ENCODE measurements at places on chromosomes 2 and 18.

DNA sequence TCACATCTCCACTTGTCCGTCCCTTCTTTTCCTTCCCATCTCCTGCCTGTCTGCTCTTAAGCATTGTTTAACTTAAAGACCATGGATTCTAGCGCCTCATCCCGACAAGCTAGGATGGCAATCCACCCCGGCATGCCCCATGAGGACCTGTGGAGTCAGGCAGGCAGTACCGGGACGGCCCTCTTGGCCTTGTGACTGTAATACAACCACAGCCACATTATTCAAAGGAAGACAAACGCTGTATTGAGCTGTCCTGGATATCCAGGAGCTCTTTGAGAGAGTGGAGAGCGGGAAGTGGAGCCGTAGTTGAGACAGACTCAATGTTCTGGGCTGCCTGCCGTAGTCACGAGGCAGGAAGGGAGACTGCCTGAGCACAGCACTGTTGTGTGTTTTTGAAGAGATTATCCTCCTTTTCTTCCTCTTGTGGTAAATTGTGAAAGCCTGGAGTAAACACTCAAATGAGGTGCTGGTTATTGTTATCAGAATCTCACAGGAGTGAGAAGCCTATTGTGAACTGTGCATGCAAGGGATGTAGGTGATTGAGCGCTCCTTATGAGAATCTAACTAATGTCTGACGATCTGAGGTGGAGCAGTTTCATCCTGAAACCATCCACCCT is 929.8 kb upstream of the CNTNAP5 start:
- DNase-seq = no peak

DNA sequence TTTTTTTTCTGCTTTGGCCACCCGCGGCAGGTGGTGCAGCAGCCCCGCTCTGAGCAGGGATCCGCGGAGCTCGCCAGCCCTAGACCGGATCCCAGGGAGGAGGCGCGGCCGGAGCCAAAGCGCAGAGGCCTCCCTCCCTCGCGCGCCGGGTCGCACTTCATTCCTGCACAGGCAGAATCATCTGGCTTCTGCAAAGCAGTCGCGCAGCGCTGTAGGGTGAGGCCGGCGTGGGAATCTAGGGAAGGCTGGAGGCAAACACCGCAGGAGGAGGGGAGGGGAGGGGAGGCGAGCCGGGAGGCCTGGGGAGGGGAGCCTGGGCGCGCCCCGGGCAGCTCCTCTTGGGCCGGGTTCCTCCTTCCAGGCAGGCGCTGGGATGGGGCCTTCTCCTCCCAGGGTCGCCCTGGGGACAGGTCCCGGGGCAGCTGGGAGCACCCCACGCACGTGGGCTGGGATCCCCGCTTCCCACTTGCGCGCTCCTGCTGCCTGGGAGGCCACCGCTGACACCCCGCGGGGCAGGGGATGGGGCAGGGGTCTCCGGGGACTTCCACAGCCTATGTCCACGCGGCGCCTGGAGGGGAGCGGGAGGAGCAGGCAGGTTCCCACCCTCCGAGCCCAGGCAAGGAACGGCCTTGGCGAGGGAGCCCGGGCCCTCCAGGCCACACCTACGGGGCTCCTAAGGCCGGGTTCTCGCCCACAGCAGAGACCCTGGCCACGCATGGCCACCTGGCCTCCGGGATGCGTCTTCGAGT is 45.0 kb downstream of the MBP start:
- DNase-seq = no peak

- no peak for DNase-seq
Measured at GRCh38 chr2:113692698-113693428, 63.6 kb downstream of the SLC35F5 start.

DNA sequence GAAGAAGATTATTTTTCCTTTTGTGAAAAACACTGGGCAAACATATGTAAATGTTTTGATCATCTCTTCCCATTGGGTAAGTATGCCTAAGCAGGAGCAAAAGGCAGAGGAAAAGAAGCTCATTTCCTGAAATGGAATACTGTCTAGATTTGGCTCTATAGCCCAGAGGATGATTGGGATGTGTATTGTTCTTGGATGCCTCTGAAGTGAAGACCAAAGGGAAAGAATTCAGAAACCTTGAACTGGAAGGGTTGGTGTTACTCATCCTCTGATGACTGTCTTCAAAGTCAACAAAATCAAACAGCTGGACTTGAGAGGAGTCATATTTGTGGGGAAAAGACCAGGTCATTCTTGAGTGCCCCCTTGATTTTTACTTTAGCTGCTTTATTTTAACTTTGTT is 112.6 kb upstream of the NT5C1B start:
- peak; percentile 3 for DNase-seq

- DNase-seq = no peak
Measured at GRCh38 chr2:147684903-147685302, 159.9 kb upstream of the ACVR2A start.

DNA sequence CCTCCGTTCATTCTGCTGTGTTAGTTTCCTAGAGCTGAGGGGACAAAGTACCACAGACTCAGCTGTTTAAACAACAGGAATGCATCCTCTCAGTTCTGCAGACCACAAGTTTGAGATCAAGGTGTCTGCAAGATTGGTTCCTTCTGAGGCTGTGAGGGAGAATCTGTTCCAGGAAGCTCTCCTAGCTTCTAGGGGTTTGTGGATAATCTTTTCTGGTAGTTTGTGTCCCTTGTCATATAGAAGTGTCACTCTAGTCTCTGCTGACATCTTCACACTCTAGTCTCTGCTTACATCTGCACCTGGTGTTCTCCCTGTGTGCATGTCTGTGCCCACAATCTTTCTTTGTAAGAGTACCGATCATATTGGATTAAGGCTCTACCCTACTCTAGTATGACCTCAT is 581.8 kb downstream of the RNF144A start:
- no peak for DNase-seq

GRCh38 chr18:44824884-44825283 is 144.2 kb downstream of the SETBP1 start:
- DNase-seq = no peak

GRCh38 chr2:134462791-134463698 is 209.2 kb downstream of the MGAT5 start:
- DNase-seq = no peak

GRCh38 chr2:64845273-64845905 is 143.8 kb upstream of the SLC1A4 start:
- DNase-seq = no peak

- DNase-seq = no peak
Measured at GRCh38 chr2:167875529-167875928, 371.9 kb downstream of the STK39 start.

DNA sequence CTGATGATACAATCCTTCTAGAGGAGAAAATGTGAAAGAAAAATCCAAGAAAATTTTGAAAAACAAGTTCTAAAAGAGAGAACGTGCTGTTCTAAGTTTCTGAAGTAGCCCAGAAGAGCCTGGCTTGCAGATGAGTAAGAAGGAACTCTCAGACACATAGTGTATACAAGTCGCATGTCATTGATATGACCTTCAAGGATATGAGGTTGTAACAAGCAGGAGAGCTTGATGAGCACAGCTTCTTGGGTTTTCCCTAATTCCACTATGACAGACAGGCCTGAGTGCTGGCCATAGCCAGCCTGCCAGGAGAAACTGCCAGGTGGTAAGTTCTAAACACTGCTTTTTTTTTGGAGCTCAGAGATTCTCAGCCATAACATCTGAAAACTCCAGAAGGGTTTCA is 235.7 kb upstream of the SIX2 start:
- DNase-seq = no peak

DNA sequence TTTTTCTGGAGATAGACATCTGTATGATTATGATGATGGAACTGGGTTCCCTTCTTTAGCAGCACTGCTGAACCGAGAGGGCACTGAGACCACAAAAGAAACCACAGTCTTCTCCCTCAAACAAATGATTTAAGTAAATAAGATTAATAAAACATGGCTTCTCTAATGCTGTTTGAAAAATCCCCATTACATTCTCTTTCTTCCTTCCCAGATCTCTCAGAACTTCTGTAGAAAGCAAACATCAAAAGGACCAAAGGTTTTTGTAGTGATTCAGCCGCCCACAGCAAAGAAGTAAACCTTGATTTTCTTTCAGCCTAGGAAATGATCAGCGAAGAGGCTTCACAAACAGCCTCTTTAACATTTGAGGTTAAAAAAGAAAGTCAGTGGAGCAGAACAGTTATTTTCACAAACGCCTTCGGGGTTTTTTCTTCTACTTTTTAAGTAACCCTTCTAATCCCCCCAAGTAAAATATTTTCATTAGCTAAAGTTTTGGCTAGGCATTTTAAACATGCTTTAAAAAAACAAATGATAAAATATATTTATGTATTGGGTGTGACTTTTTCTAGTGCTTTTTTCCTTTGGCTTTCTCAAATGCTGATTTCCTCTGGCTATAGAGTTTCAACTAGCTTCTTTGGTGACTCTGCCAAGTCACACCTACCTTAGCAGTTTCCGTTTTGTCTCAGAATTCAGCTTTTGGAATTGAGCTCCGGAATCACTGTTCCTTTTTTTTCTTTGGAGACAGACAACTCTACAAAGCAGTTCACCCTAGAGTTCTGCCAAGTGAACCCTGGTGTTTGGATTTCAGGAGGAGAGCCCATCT is 89.6 kb downstream of the UPP2 start:
- no peak for DNase-seq

DNA sequence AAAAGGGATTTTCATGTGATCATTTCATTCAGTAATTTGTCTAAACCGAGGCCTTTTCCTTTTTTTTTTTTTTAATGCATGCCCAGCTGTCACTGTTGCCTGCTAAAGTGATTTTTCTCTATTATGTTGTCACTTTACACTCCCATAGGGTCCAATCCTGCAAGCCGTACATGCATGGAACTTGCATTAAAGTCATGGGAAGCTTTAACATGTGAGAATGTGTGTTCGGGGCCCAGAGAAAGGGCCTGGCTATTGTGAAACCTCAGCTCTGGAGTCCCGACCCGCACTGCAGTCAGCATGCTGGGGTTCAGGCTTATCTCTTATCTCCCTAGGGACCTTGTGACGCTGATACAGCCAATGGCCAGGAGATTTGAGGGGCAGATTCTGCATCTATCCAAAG is 474.6 kb downstream of the SLC4A3 start:
- DNase-seq = no peak

- DNase-seq = no peak
Measured at GRCh38 chr2:193382583-193382982, 1187.8 kb upstream of the TMEFF2 start.

DNA sequence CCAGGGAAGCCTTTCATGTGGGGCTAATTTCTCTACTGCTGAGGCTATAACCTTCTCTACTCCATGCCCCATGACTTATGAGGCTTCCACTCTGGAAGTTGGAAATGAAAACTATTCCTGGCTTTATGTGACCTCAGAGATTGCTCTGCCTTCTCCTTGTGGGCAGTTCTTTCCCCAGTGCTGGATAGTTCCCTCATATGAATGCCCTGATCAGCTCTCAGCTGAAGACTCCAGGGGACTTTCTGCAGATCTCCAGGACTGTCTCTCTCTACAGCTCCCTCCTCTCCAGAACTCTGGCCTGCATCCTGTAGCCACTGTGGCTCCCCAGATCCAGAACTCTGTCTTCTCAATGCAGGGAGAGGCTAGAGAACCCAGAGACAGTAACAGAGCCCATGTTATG is 235.1 kb downstream of the SEPTIN10 start:
- DNase-seq = no peak

- DNase-seq = no peak
Measured at GRCh38 chr2:173264603-173265366, 89.9 kb upstream of the CDCA7 start.

GRCh38 chr2:213129311-213129710 is 22.1 kb downstream of the IKZF2 start:
- no peak for DNase-seq

GRCh38 chr2:136000502-136000901 is 15.1 kb upstream of the DARS1 start:
- DNase-seq = no peak

GRCh38 chr2:43718530-43719124 is 42.4 kb upstream of the C1GALT1C1L start:
- DNase-seq = no peak

DNA sequence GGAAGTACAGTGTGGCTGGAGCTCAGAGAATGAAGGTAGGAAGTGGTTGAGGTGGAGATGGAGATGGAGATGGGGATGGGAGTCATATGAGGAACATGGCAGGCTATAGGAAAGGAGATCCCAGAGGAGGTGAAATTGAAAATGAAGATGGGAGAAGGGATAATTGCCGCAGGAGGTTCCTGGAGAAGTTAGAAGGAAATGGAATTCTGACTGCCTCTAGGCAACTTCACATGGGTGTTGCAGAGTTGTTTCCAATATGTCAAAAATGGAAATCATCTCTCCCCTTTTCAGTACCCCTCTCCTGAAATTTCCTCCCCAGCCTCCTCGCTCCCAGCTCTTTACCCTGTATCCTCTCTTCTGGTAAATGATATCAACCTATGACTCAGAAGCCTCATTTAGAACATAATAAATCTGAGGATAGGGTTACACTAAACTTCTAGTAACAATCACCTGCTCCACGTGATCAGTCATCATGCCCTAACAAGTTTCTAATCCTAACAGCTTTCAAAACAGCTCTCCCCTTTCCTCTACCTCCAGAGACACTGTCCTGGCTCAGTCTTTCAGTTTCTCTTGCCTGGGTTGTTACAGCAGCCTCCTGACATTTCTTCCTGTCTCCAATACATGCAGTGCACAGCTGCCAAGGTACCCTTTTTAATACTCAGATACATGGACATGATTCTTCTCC is 201.9 kb upstream of the RBMS1 start:
- DNase-seq = no peak

GRCh38 chr2:124978597-124978996 is 953.5 kb downstream of the CNTNAP5 start:
- DNase-seq = no peak

All from fibroblast of skin of left biceps (primary cell).